ENCODE measurements at places on chromosomes 12 and 14. TPM values are rescaled to one million over a fixed set of nuclear protein-coding genes. Genes with fewer than 3 reads are reported as not detected.

The ARG2 gene
- total RNA-seq = 11.4 TPM

The TMEM63C gene
- 1.3 TPM for total RNA-seq

DNA sequence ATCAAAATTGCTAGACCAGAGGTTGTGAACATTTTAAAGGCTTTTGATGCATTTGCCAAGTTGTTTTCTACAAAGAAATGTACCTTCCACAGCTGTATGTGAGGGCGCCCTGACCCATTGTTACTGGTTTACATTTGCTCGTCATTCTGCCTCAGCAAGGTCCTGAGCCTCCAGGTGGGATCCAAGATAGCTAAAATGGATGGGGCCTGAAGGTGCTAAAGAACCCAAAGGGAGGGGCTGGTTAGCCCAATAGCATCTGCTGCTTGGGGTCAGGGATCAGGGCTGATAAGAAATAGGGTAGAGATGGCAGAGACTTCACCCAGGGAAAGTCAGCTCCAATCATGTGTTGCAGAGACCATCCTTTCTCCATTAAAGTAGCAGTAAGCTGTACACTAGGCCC, 43.1 kb downstream of the GALNT16 start:
- no peaks in the 10 kb centered on the region for H3K27me3 ChIP-seq
- no peak overlapping the region for H3K27ac ChIP-seq
- H3K4me3 ChIP-seq = no peak overlapping the region
- H3K36me3 ChIP-seq = no peaks in the 10 kb centered on the region

DNA sequence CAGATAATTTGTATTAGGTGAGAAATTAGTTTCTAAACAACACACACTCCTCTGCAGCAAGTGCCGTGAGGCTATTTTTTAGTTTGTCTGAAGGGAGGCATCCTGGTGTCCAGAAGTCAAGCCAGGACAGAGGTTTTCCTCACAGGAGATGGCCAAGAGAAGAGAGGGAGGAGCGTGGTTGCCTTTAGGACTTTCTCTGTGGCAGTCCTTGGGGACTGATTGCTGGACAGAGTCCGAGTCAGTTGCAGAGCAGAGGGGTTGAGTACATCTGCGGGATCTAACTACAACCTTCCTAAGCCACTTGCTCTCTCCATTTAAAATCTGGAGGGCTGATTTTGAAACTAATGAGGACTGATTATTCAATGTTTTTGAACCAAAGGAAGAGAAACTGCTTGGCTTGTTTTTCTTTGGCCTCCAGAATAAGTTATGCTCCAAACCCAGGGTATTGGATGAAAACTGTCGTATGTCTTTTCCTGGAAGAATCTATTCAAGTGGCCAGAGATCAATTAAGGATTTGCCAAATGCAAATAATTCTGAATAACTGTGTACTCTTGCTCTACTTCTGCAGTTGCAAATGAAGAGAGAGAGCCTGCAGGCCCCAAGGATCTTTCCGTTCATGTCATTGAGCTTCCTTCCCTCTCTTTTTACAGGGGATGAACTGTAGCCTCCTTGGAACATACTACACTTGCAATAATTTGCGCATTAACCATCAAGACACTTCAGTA, 1.2 kb downstream of the SLCO1C1 start:
- no peak overlapping the region for H3K4me3 ChIP-seq
- H3K36me3 ChIP-seq = no peaks in the 10 kb centered on the region
- H3K4me1 ChIP-seq = no peaks in the 10 kb centered on the region
- H3K27me3 ChIP-seq = no peaks in the 10 kb centered on the region

GRCh38 chr14:102182936-102183619, 43.4 kb downstream of the WDR20 start:
- H3K27ac ChIP-seq = no peak overlapping the region
- DNase-seq = peak; percentile 8
- H3K4me3 ChIP-seq = no peak overlapping the region
- peaks cover 42% of the 10 kb centered on the region for H3K4me1 ChIP-seq

GRCh38 chr14:65250162-65250495, 147.8 kb upstream of the MAX start:
- H3K4me3 ChIP-seq = no peak overlapping the region
- no peaks in the 10 kb centered on the region for H3K4me1 ChIP-seq
- DNase-seq = no peak
- no peaks in the 10 kb centered on the region for H3K36me3 ChIP-seq

Data from sigmoid colon (tissue), 7 donors.